ENCODE measurements at places on chromosomes 3 and 15.
A peak's percentile ranks its signal among the peaks of the same experiment; 100 is the strongest.

GRCh38 chr3:47681016-47681415 is 100.7 kb downstream of the SMARCC1 start:
- no peak for DNase-seq

GRCh38 chr3:99551520-99551919 is 86.9 kb upstream of the COL8A1 start:
- DNase-seq = no peak

DNA sequence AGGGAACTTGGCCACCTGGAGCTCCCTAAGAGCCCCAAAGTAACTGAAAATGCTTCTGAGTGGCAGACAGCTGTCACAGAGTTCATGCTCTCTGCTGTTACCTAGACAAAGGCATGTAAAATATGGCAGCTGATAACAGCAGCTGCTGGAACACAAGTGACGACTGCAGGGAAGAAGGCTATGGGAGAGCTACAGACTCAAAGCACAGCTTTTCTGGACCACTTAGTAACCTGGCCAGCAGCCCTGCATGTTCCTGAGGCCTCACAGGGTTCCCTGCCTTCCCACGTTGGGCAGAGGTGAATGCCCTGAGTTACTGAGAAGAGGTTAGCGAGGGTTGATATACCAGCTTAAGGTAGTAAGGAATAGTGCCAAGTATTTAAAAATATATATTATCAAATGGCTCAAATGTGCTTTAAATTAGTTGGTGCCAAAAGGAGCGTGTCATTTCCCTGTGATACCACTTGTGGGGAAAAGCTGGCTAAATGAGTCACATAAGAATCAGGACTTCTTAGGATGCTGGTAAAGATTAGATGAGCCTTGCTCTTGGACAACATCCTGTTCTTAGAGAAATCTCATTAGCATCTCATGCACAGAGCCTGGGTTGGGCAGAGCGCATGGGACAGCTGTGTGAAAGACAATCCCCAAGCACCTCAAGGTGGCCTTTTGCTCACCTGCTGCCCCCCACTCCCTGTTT is 76.4 kb upstream of the SCN5A start:
- no peak for DNase-seq

- DNase-seq = no peak
Measured at GRCh38 chr3:14151471-14152083, 26.7 kb downstream of the TMEM43 start.

DNA sequence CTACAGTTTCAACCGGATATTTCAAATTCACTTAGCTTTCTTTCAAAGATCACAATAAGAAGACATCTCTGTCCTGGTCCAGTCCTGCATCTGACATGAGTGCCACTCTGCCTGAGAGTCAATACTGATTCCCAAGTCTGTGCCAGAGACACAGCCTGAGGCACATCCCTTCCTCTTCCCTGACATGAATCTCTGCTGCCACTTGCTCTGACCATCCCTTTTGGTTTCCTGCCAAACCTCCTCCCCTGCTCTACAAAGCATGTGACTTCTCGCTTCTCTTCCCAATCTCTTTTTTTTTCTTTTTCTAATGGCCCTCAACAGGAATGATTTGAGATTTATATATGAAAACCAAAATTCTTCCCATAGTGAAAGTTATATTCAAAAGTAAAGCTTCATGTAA is 117.9 kb downstream of the MECOM start:
- DNase-seq = no peak

- no peak for DNase-seq
Measured at GRCh38 chr3:178960918-178961317, 110.7 kb downstream of the ZMAT3 start.

DNA sequence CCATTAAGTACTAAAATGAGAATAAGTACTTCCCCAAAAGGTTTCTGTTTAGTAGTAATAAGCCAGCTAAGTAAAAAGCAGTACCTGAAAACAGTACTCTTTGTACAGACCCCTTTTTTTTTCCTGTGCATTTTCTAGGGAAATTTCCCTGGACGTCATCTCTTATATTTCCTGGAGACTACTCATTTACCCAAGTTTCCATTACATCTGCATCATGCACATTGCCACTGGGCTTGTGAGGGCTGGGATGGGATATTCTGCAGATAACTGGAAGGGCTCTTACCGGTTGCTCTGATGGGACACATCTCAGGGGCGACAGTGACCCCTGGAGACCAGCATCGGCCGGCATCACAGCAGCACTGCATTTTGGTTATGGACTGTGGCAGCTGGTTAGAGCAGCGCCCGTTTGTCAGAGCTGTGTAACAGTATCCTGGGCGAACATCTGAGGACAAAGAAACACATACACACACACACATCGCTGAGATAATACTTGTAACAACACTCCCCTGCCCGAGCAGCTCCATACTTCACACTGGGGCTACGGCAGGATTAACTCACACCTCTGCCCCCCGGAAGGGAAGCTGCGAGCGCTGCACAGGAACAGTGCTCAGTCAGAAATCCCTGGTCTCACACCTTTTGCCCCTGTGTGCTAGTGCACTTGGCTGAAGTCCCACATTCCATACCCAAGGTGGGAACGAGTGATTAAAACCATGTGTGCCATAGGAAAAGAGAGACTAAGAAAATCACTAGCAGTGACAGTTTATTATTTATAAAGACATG is 124.9 kb downstream of the FBN1 start:
- DNase-seq = no peak

- DNase-seq = no peak
Measured at GRCh38 chr3:169659096-169659819, 4.3 kb downstream of the MECOM start.

GRCh38 chr3:106577241-106577640 is 708.4 kb upstream of the CBLB start:
- DNase-seq = no peak

DNA sequence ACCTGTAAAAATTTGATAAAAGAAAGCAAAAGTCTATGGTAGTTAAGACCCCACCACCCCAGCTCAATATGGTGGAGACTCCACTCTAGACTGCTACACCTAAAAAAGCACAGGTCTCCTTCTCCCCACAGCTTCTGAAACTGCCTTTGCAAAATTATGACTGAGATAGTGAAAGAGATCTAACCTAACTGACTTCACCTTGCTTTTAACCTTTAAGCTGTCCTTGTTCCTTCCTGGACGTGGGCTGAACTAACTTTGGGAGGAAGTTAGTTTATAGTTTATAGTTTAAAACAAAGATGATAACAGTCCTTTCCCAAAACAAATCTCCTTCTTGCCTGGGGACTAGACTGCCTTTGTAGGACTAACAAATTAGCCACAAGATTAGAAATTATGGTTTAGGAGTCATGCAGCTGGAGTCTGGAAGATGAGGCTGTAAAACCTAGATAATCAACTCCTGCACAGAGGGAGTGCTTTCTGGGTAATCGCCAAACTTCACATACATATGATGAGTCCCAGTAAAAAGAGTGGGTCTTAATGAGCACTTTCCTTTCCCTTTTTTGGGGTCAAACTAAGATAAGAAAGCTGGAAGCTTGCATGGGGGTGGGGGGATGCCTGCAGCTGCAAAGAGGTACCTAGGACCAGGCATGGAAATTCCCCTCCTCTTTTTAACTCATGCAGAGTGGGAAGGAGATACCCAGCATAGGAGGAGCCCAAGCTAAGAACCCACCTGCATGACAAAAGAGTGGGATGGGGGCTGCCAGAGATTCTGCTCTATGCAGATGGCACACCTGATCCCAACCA is 17.5 kb downstream of the CCR8 start:
- DNase-seq = no peak

- peak; percentile 51 for DNase-seq
Measured at GRCh38 chr3:48504051-48504946, at the start of gene SHISA5. Gene SHISA5 (minus strand): TSS chr3:48504174. CDS start chr3:48504094, 80 bp downstream.

GRCh38 chr15:33782966-33783365 is 185.3 kb upstream of the CHRM5 start:
- DNase-seq = no peak

DNA sequence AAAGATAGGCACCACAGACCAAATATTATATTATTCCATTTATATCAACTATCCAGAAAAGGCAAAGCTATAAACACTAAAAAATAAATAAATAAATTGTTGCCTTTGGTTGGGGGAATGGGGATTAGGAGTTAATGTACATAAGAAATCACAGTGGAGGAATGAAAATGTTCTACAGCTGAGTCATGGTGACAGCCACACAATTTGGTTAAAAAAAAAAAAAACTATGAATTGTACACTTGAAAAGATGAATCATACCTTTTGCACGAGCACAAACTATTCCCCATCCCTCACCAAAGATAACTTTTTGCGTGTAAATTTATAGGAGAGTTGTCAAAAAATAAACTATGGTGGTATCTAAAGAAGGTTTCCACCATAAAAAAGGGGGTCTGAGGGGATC is 103.2 kb downstream of the TBC1D5 start:
- no peak for DNase-seq

DNA sequence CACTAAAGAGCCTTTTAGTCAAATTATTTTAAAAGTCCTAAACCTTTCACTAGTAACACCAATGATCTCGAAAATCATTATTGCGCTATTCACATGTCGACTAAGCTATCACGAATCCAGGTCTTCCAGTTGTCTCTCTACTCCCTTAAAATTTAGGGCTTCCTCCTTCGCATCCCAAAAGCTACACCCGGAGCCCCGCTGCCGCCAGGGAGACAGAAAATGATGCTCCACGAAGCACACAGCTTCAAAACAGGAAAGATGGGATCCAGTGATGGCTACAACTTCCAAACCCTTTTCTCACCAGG is 253 bp downstream of the IFT80 start:
- DNase-seq = no peak

- peak; percentile 60 for DNase-seq
Measured at GRCh38 chr15:100849021-100849854, 30.4 kb upstream of the ALDH1A3 start.

- no peak for DNase-seq
Measured at GRCh38 chr15:89115547-89115946, 27.3 kb downstream of the ABHD2 start.

- DNase-seq = no peak
Measured at GRCh38 chr3:193688834-193689714, 96.1 kb downstream of the OPA1 start.

GRCh38 chr15:70869346-70869745 is 15.4 kb upstream of the LARP6 start:
- DNase-seq = no peak
